ENCODE measurements at places on chromosomes 5 and 9.

DNA sequence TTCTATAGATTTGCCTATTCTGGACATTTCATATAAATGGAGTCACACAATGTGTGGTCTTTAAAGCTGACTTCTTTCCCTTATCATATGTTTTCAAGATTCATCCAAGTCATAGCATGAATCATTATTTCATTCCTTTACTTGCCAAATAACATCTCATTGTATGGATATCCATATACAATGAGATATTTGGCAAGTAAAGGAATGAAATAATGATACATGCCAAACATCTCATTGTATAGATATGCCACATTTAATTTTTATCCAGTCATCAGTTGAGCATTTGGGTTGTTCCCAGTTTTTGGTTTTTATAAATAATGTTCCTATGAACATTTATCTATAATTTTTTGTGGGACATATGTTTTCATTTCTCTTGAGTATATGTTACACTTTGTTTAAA lies 20.5 kb upstream of the OR2K2 start:
- DNase-seq, result no peak

GRCh38 chr5:159956074-159956473 lies 39.8 kb downstream of the ADRA1B start:
- no peak for DNase-seq

DNA sequence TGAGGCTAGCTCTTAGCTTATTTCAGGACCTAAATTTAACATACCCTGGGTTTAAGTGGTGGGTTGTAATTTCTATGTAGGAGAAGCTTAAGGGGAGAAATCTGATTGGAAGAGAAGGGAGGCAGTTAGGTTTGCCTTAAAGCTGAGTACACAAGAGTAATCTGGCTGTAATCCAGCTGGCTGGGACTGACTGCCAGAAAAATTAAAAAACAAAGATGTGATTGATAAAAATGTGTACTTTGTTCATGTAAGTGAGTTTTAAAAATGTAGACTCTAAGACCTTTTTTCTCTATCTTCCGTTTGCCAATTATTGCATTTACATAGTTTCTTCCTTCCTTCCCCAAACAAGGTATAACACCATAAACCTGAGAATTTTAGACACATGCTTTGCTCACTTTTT lies 17.5 kb upstream of the MSMP start:
- DNase-seq, result no peak

- no peak for DNase-seq
These were observed 101.1 kb downstream of the NFIB start for GRCh38 chr9:14212697-14213420.

DNA sequence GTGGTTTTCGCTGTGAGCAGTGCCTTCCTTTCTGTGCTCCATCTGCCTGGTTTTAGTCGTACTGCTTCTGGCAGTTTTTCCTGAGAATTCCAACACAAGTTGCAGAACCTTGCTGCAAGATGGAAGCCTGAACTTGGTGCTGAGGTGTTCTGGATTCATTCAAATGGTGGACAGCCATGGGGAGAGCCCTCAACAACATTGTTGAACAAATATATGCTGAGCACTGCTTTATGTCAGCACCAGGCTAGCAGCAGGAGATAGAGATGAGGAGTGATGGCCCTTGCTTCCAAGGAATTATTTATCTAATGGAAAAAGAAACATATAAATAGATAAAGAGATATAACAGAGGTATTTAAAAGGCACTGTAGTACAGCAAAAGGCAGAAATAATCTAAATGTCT lies 7.3 kb upstream of the RPS6 start:
- DNase-seq, result no peak

GRCh38 chr9:108956022-108956630 lies 21.9 kb downstream of the ABITRAM start:
- DNase-seq, result no peak

DNA sequence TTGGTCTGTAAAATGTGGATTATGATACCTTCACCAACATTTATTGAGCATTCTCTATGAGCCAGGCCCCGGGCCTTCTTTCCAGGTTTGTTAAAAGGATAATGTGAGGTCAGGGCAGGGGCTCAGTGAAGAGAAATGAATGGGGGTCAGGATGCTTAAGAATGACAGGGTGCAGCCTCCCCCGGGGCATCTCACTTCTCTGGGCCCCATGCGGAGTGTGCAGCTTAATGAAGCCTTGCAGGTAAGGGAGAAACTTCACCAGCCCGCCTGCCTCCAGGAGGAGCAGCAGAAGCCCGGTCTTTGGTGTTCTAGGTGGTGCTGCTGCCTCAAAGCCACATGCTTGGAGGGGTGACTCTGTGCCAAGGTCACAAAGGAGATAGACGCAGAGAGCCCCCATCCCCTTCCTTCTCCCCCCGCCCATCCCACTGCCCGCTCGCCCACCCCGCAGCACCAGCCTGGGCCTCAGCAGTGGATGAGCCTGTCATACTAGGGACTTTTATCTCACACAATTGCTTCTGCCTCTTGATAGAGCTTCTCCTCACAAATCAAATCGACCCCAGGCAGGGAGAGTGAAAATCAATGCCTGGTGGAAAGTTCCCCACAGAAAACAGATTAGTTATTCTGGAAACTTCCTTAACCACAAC lies 244.8 kb downstream of the PBX3 start:
- DNase-seq, result no peak

- DNase-seq, result no peak
These were observed 42.2 kb downstream of the PTTG1 start for GRCh38 chr5:160463740-160464465.

DNA sequence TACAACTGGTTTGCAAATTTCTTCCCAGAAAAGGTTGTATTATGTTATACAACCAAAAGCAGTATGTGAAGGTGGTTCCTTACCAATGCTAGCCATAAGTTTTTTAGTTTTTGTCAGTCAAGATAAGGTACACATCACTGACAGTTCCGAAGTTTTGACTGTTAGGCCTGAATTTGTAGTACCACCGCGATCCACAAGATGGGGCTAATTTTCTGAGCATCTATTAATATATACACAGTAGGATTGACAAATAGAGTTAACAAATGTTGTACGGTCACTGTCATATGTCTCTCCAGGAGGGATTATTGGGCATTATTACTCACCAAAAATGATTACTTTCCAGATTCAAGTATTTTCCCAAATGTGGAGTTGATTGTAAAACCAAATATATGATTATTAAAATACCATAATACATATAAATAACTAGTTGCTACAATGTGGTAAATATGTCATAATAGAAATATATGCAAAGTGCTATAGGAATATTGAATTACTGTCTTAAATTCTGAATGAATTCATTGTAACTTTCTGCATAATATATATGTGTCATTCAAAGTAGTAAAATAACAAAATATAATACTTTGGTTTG lies 28.4 kb upstream of the LRRC19 start:
- peak; percentile 12 for DNase-seq

- DNase-seq, result no peak
These were observed 1.5 kb upstream of the STC2 start for GRCh38 chr5:173329491-173330337.
